ENCODE measurements at places on chromosomes 12 and 14.

GRCh38 chr12:118424884-118425283 is 48.5 kb downstream of the SUDS3 start:
- no peak for DNase-seq

DNA sequence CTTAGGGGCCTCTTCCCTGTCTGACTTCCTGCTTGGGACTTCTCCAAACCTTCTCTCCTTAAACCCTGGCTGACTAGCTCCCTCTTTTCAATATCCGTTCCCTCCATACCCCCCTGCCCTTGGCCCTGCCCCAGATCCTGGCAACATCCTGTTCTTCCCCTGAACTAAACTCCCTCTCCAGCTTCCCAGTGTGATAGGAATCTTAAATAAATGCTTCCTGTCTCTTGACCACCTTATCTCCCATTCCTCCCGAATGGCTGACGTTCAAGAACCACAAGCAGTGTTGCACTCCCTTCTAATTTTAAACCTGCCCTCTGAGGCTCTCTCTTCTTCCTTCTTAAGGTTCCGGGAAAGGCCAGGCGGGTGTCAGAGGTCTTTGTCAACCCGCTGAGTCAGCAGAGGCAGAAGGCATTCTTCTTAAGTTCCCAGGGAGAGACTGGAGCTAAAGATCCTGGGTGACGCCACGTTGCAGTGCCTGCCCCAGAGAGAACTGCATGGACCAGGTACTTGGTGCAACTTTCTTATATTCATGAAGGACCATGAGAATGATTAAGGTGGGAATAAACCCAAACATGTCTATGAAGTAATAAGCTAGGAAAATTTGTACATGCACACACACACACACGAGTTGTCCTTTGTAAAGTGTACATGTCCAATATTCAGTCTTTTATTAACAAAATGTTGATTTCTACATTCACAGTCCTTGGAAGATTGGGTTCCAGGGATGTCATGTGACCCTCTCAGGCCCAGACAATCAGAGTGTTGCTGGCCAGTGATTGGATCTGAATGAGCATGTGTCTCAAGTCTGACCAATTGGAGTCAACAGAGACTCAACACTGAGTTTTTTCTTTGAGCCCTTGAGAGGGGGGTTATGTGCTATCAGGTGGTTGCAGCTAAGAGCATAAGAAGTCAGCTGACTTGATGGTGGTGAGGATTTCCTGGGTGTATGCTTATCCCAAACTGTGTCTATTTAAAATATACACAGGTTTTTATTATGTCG is 420.2 kb upstream of the TBX3 start:
- no peak for DNase-seq

- no peak for DNase-seq
These were observed 441.1 kb downstream of the PCNX1 start for GRCh38 chr14:71348394-71348793.

DNA sequence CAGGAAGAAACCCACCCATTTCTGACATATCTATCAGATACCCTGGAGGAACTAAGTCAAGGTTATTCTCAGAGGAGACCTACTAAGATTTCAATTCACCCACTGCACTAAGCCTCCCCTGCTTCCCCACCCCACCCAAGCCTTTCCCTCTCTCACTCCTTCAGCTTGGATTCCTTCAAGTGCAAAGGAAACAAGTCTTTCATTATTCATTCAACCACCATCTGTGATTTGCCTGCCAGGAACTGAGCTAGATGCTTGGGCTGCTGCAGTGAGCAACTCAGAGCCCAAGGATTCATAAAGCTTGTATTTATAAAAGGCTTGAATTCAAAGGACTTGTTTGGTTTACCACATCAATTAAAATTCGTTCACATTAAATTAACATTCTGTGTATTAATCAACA is 161.3 kb downstream of the GXYLT1 start:
- no peak for DNase-seq

DNA sequence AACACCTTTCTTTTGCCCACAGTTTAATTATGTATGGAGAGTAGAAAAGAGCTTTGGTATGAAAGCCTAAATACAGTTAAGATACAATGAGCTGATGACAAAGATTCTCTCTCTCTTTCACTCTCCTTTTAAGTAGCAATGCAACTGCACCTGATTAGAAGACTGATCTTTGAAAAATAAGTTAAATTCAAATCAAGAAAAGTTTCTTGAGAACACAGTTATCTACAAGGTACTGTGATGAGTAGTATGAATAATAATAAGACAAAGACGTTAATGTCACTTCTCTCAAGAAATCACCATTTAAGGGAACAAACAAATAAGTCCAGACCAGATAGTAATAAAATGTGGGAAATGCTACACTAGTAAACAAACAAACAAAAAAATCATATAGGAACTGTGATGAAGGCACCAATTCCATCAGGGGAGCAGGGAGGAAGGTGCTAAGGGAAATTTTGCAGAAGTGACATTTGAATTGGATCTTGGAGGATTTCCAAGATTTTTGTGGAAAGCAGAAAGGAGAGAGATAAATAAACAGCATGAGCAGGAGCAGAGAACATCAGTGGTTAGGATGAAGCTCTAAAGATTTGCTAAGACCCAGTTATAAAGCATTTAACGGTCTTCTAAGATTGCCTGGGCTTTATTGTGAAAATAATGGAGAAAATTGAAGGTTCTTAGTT is 65.2 kb upstream of the STK38L start:
- no peak for DNase-seq

DNA sequence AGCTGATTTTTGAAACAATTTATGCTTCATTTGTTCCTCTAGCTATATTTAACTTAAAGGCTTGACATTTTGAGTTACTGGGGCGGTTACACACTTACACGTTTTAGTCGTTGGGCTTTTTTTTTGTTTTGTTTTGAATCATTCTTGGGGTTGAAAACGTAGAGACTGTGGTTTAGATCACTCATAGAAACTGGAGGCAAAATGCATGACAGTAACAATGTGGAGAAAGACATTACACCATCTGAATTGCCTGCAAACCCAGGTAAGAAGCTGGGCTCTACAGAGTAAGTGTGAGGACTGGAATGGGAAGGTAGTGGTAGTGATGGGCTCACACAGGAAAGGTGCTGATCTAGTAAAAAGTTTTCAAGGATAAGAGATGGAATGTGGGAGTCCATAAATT is at the start of gene CLEC2D:
CLEC2D (plus strand) TSS at position 180 of the 400 bp plus-strand sequence; CDS start at position 202, 22 bp downstream.
- DNase-seq = no peak

- no peak for DNase-seq
These were observed 47.6 kb downstream of the MYBPC1 start for GRCh38 chr12:101642115-101643067.

- no peak for DNase-seq
These were observed 15.3 kb downstream of the PPP1R13B start for GRCh38 chr14:103832046-103832445.

- DNase-seq = no peak
These were observed 22.8 kb downstream of the ERC1 start for GRCh38 chr12:1013618-1014489.

- DNase-seq = peak; percentile 4
These were observed 39.4 kb upstream of the BTG1 start for GRCh38 chr12:92185052-92185451.

DNA sequence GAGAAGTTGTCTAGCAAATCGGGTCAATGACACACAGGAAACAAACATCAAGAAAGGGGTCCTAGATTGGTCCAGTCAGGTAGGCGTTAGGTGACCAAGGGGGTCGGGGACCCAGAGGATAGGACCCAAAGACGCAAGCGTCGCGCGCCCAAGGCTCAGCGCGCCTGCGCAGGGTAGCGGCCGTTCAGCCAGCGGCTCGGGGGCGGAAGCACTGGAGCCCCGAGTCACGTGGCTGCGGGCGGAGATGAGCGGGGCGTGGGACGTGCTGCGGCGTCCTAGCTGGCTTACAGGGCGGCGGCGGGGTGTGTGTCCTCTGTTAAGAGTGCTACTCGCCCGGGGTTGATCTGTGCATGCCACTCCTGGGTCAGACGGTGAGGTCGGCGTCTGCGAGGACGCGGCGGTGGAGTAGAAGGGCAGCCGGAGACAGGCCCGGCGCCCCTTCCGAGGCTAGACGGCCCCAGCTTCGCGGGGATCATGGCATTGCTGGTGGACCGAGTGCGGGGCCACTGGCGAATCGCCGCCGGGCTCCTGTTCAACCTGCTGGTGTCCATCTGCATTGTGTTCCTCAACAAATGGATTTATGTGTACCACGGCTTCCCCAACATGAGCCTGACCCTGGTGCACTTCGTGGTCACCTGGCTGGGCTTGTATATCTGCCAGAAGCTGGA is at the start of gene SLC35E3:
SLC35E3 (plus strand) TSS at position 273 of the 668 bp plus-strand sequence; CDS start at position 475, 202 bp downstream.
- peak; percentile 88 for DNase-seq

GRCh38 chr14:72850360-72850759 is 43.5 kb downstream of the DPF3 start:
- no peak for DNase-seq

DNA sequence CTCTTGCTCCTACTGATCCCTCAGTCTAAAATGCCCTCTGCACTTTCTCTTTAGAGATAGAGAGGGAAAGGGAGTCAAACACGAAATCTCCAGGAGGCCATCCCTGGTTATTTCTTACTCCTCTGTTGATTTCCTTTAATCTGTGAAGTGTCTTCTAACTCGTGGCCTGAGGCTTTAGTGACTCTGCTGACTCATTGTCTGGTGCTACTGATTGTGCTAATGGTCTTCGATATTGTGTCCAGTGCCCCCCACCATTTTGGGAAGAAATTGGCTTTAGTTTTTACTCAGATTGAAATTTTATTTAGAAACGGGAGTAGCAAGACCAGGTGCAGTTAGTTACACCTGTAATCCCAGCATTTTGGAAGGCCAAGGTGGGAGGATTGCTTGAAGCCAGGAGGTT is 839 bp downstream of the CLEC9A start:
- DNase-seq = no peak

GRCh38 chr14:20662968-20663732 is 21.2 kb upstream of the RNASE4 start:
- DNase-seq = peak; percentile 62

DNA sequence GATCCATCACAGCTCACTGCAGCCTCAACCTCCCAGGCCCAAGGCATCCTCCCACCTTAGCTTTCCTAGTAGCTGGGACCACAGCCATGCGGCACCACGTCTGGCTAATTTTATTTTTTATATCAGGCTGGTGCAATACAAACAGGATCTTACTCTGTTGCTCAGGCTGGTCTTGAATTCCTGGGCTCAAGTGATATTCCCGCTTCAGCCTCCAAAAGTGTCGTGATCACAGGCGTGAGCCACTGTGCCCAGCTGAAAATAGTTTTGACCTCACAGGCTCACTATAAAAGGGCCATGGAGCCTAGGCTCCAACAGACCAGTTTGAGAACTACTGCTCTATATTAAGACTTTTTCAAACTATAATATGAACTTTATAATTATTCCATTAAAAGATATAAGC is 37.3 kb downstream of the SNX6 start:
- DNase-seq = no peak

DNA sequence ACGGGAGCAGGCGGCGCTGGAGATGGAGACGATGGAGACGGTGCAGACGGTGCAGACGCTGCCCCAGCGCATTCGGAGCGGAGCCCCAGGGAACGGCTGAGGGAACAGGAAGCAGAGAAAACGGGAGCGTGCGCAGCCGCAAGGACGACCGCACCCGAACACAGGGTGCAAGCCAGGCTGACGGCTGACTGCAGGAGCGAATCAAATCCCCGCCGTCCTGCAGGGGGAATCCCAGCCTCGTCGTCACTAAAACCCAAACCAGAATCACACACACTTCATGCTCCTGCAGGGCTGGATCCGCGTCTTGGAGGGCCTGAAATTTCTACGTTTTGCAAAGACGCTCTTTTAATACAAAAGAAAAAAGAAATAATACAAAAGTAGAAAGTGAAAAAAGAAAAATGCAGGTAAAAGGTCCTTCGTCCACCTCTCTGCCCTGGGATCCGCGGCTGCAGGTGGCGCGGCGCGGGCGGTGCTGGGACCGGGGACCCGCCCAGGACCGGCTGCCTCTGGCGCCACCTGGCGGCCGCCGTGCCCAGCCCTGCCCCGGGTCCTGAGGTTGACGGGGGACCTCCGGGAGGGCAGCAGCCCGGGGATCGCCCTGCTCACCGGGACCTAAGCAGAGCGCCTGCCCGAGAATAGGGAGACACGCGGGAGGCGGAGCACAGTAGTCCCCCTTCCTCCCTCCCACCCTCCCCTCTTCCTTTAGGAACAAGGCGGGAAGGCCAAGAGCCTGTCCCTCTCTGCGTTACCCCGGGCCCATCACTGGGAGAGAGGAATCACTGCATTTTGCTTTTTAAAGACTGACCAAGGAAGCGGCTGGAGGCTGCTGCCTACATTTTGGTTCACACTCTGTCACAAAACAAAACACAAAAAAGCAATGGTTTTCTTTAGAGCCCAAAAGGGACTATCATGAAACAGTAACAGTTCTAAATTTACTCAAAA is 20.1 kb downstream of the STX2 start:
- peak; percentile 70 for DNase-seq

DNA sequence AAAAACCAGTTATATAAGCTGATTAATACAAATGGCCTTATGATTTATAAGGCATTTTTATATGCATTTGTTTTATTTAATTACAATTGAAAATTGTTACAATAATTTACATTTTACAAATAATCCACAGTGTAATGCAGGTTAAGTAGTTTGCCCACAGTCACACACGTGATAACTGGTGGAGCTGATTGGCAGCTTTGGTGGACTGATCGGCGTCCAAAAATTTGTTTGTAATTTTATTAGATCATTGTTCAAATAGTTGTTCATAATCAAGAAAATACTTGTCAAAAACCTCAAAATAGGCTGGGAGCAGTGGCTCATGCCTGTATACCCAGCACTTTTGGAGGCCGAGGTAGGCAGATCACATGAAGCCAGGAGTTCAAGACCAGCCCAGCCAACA is 59.7 kb downstream of the AEBP2 start:
- no peak for DNase-seq

GRCh38 chr14:61420326-61420725 is 98.9 kb downstream of the PRKCH start:
- DNase-seq = peak; percentile 29

DNA sequence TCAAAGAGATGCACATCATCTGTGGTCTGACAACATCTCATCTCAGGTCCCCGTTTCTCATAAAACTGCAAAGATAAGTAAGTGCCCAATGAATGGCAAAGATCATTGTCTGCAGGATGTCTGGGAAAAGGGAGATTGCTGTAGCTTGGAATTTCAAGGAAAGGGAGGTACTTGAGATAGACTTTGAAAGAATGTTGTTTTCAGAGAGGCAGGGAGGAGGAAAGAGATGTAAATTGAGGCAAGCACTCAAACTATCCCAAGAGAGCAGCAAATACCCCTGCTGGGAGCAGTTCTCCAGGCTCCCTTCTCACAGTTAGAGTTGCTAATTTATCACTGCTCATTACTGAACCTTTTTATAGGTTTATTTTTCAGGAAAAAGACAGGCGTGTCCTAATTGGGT is 107.1 kb downstream of the MYRFL start:
- DNase-seq = no peak

DNA sequence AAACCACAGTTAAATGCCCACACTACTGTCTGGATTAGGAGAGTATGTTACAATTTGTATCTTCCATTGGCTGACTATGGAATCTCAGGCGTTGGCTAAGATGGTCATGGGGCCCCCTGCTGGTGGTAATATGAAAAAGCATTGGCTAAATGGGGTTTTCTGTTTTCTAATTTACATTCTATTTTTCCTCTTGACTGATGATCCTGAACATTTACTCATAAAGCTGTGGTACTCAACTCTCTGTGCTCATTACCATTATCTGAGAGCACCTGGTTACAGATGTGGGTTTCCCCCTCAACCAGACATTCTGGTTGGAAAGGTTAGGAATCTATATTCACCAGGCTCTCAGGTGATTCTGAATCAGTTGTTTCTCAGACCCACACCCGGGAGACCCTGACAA is 64.8 kb downstream of the WSCD2 start:
- DNase-seq = no peak
